ENCODE measurements at places on chromosomes 7 and 10.

- DNase-seq, result no peak
These were observed 59.1 kb downstream of the NRF1 start for GRCh38 chr7:129670656-129671055.

GRCh38 chr10:36602374-36602773, 523.0 kb upstream of the ANKRD30A start:
- DNase-seq, result no peak

GRCh38 chr10:102644066-102644645, at the start of gene TRIM8:
TRIM8 (plus strand) TSS chr10:102644479; CDS start chr10:102644618, 139 bp downstream.
- peak; percentile 47 for DNase-seq

GRCh38 chr10:51886438-51887068, 187.2 kb upstream of the CSTF2T start:
- no peak for DNase-seq

DNA sequence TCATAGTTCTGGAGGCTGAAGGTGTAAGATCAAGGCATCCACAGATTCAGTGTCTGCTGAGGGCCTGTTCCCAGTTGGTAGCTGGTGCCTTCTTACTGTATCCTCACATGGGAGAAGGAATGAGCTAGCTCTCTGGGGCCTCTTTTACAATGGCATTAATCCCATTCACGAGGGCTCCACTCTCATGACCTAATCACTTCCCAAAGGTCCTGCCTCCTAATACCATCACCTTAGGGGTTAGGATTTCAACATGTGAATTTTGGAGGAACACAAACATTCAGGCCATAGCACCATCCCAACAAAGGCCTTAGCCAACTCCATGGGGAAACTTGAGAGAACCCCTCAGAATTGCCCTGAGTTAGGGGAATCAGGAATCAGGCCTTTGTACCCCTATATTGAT, 66.1 kb upstream of the CREB5 start:
- DNase-seq, result no peak

GRCh38 chr7:20561466-20561865, 54.0 kb upstream of the ABCB5 start:
- DNase-seq, result no peak

DNA sequence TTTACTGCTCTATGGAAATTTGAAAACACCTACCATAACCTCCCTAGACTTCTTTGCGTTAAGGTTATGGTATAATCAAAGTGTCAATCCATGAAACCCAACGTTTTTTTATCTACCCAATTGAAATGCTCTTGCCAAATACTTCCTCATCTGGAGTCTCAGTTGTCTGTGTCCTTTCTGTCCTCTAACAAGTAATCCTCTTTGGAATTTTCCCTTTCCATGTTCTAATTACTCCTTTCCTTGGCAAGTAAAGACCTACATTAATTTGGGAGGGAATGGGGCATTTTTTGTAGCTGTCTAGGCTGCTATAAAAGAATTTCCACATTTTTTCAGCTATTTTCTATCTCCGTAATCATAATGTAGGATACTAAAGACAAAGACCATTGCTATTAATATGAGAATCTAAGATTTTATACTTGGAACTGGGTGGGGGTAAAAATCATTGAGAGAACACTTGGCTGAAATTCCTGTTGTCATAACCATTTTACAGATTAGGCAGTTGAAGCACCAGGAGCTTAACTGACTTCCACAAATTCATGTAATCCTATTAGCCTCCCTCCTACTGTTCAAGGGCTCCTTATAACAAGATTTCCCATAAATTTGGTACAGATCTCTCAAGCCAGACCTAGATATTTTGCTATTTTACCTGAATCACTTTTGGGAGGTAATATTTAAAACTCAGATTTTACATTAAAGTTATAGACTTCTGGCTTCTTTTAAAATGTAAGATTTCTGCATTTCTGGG, 1307.6 kb downstream of the XPNPEP1 start:
- DNase-seq, result no peak

GRCh38 chr7:150435390-150436073, 14.9 kb upstream of the GIMAP8 start:
- no peak for DNase-seq

DNA sequence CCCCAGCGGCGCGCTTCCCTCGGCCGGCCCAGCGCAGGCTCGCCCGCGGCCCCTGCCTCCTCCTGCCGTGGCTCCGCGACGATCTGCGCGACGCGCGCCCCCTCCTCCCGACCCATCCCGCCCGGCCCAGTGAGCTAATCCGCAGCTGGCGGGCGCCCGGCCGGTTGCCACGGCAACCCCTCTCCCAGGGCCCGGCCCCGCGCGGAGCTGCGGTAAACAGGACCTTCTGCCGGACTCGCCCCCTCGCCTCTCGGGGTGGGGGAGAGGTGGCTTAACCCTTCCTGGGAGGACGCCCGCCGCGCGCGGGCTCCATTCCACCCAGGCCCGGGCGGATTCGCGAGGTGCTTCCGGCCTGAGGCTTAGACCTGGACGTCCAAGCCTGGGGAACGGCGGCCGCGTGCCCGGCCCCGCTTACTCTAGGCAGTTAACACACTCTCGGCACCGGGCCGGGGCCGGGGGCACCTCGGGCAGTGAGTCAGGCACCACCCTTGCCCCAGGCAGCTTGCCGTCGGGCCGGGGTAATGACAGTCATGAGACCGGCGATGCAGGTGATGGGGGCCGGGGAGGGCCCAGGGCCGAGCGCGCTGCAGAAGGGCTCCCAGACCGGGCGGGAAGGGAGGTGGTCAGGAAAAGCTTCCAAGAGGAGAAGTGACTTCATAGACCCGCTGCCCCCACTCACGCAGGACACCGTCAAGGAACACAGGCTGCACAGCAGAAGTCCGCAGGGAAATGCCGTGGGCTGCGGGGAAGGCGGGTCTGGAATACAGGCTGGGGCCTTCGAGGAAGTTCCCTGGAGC, at the start of gene DENND2A:
Gene DENND2A, minus strand, starts transcription at position 87 of the 797 bp plus-strand sequence. CDS start 38,416 bp downstream, outside the sequence.
- no peak for DNase-seq

- no peak for DNase-seq
These were observed 3.3 kb downstream of the MAPK8 start for GRCh38 chr10:48309711-48310226.

DNA sequence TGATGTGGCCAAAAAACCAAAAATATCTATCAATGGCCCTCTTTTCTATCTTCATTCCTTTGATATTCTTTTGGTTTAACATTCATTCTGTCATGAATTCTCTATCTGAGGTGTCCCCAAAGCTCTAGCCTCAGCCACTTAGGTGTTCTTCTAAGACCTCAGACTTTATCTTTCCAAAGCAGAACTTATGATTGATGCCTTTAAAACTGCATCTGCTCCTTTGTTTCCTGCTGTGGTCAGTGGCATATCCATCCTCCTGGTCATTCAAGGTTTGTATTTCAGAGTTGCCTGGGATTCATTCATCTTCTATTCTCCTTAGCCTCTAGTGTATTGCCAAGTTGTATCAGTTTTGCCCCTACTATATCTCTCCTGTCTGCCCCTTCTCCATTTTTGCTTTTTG, 30.6 kb downstream of the FHIP2A start:
- DNase-seq, result no peak

DNA sequence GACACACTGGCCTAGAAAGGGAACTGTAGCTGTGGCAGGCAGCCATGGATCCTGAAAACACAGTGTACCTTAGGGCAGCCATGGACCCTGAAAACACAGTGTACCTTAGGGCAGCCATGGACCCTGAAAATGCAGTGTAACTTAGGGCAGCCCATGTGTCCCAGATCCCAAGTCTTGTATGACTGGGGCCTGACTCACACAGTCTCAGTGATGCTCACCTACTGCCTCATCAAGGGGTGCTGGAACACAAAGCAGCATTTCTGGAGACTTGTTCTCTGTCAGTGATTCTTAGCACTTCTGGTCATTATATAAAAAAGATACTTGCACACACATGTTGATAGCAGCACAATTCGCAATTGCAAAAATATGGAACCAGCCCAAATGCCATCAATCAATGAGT, 70.2 kb upstream of the LAMB4 start:
- DNase-seq, result no peak

GRCh38 chr10:102493771-102494170, 8.7 kb downstream of the ACTR1A start:
- DNase-seq, result no peak

- DNase-seq, result no peak
These were observed 70.5 kb downstream of the CPXM2 start for GRCh38 chr10:123821136-123821535.

DNA sequence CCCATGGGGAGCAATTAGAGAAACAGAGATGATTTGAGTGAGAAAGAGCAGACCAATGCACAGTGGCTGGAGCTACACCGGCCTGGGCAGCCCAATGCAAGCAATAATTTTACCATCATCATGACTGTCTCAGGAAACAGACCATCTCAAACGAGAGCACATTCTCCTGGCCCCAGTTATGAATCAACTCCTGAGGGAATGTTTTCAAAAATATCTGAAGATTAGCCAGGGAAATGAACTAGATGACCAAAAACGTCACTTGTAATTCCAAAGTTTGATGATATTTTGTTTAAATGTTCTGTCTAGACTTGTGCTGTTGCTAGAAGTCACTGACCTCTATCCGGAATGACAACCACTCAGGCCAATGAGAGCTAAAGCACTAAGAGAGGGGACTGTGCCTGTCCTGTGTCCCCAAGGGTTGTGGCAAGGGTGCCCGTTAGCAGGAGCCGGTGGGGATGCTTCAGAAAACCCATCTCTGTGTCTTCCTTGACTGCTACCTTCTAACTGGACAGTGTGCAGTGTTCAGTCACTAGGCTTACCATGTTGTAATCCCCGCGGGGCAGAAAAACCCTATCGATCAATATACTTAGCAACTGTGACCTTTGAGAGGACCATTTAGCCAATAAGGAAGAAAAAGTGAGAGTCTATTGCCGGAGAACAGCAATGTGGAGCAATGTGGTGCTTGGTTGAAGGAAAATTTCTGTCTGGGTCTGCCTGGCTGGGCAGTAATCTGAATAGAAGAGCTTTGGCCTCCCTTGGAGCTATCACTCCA, 202.4 kb downstream of the ADAM12 start:
- DNase-seq, result no peak

All from stimulated activated CD4-positive, alpha-beta T cell treated with anti-CD3 and anti-CD28 coated beads, Interleukin-15, amount 100 ng/mL, for 1 hour (primary cell).